Activated CD4-positive, alpha-beta T cell treated with anti-CD3 and anti-CD28 coated beads, Interleukin-2, amount 10 ng/mL, durations not matched to agents 7 days and 5 days (primary cell): ENCODE measurements at places on chromosomes 11 and 22. TPM values are rescaled to one million over a fixed set of nuclear protein-coding genes. Genes with fewer than 3 reads are reported as not detected.

DNA sequence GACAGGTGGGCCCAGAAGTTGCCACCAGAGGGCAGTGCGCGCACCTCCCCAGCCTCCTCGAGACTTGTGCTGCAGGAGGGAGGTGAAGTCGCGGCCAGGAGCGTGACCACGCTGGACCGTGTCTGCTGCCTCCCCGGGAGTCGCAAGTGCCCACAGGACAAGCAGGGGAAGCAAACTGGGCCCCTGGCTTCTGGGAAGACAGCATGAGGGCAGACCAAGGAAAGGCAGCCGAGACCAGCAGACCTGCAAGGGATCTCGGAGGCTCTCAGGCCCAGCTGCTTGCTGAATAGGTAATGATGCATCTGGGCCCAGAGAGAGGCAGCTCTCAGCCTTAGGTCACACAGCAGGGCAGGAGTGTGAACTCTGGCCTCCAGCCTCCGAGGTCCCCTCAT is 17.0 kb upstream of the IL2RB start:
- H3K27me3 ChIP-seq, result no peaks in the 10 kb centered on the region
- peak overlapping the region; percentile 84 for H3K27ac ChIP-seq
- H3K4me3 ChIP-seq, result peak overlapping the region; percentile 31
- H3K36me3 ChIP-seq, result peaks cover 6% of the 10 kb centered on the region

DNA sequence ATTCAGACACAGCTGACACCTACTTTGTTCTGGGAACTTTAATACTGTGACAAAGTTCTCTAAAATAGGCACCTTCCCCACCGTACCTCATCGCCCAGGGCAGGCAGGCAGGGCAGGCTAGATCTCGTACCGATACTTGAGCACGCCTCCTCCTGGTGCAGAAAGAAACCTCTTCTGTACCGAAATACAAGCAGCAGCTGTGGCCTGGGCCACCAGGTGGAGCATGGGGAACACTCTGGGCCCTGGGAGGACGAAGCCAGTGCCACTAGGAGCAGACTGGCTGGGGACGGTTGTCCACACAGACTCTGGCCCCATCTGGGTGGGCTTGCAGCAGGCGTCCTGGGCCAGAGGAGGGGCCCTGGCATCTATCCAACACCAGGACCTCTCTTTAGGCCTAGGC is 12.8 kb downstream of the PMM1 start:
- H3K36me3 ChIP-seq, result peaks cover 18% of the 10 kb centered on the region
- no peak overlapping the region for H3K4me3 ChIP-seq
- H3K27me3 ChIP-seq, result no peaks in the 10 kb centered on the region

The SLC17A6 gene
- total RNA-seq, result not detected

The TRIM48 gene
- total RNA-seq, result not detected

The VPREB1 gene
- not detected for total RNA-seq

DNA sequence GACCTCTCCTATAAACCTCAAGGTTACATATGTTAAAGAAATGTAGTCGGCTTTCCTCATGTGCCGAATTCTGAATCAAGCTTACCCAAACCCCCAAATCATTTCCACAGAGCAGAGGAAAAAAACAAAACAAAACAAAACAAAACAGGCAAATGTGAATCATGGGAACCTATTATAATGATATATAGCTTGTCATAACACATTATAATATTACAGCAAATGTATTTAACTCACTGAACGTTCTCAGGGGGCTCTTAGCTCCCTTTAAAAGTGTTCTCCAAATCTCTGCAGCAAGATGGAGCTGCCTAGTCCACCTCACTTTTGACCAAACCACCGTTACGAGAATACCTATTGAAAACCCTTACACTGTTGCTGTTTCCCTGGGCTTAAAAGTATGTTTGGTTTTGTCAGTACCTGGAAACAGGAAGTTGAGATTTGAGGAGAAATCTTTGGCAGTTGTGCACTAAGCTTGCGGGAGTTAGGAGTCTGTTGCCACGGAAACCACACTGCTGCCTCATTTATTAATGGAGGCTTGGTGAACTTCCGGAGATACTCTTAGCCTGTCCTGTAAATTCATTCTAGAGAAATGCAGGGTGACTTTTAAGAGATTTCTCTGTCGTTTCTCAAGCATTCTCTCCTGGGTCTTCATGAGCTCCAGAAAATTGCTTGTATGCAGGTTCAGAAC is 167.0 kb upstream of the RASSF10 start:
- H3K27ac ChIP-seq, result no peak overlapping the region
- peaks cover 19% of the 10 kb centered on the region for H3K4me1 ChIP-seq
- no peak overlapping the region for H3K4me3 ChIP-seq
- peaks cover 21% of the 10 kb centered on the region for H3K27me3 ChIP-seq

DNA sequence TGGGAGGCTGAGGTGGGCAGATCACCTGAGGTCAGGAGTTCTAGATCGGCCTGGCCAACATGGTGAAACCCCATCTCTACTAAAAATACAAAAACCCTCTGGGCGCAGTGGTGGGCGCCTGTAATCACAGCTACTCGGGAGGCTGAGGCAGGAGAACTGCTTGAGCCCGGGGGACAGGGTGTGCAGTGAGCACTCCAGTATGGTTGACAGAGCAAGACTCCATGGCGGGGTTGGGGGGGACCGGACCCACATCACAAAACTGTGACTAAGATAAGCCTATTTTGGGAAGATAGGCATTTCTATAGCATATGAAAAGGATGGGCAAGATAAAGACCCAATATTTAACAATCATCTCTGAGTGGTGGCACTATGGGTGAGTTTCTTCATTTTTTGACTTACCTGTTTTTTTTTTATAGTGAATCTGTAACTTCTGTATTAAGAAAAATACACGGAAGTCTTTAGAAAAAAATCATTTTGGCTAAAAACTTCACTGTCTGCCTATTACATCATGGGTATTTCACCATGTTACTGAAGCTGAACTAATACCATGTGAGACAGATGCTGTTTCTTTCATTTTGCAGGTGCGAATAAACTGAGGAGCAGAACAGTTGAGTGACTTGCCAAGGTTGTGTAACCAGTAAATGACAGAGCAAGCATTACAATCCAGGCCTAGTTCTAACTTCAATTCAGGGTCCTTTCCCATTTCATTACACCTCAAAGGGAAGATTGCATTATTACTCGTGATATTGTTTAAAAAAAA is 2.5 kb downstream of the CELF1 start:
- H3K36me3 ChIP-seq, result peaks cover 32% of the 10 kb centered on the region
- peak overlapping the region; percentile 97 for H3K4me3 ChIP-seq
- no peak for DNase-seq
- H3K27ac ChIP-seq, result peak overlapping the region; percentile 93
- no peaks in the 10 kb centered on the region for H3K27me3 ChIP-seq
